ENCODE measurements at places on chromosomes 12 and 14.

GRCh38 chr14:87066221-87066817, 926.7 kb downstream of the GALC start:
- peak; percentile 17 for DNase-seq

GRCh38 chr14:34172550-34173368, 221.9 kb upstream of the EGLN3 start:
- DNase-seq = no peak

DNA sequence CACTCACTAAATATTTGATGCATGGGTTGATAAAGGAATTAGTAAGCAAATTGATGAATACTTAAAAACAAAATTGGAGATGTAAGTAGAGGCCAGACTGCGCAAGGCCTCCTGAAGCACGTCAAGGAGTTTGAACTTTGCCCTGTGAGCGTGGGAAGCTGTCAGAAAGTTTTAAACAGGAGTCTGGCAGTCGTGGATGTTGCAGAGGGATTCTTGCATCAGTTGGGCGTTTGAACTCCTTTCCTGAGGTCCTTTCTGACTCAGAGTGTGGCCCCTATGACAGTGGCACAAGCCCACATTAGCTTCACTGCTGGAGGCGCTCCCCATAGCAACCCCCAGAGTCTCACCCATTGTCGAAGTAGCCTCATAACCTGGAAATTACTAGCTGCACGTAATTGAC, 17.9 kb upstream of the IL22 start:
- no peak for DNase-seq

DNA sequence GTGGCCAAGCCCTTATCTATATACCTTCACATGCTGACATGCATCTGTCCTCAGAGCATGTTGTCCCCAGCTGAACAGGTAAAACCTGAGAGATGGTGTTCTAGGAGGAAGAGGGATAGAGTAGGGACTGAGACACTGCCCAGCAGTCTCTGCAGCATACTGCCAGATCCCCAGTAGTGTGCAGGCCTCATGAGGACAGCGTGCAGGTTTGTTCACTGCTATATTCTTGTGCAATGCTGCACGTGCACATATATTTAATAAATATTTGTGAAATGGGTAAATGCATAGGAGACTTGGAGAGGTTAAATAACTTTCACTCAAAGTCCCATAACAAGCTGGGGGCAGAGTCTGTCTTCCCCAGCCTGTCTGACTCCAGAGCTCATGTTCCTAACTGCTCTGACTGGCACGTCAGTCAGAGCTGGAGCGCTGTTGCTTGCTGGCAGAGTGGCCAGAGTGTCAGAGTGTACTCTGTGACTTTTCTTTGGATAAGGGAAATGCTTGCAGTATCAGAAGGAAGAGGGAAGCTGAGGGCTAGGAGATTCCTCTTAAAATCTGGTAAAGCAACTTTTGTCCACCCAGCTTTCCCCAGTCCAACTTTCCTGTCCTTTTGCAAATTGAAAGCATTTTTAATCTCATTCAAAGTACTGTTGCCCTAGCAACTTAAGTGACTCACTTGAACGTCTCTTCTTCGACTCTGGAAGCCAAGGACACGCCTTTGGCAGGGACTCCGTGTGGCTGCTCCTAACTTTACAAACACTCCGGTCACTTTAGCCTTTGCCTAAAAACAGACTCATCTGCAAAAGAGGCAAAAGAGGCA, 14.9 kb upstream of the POLR3B start:
- DNase-seq = no peak

DNA sequence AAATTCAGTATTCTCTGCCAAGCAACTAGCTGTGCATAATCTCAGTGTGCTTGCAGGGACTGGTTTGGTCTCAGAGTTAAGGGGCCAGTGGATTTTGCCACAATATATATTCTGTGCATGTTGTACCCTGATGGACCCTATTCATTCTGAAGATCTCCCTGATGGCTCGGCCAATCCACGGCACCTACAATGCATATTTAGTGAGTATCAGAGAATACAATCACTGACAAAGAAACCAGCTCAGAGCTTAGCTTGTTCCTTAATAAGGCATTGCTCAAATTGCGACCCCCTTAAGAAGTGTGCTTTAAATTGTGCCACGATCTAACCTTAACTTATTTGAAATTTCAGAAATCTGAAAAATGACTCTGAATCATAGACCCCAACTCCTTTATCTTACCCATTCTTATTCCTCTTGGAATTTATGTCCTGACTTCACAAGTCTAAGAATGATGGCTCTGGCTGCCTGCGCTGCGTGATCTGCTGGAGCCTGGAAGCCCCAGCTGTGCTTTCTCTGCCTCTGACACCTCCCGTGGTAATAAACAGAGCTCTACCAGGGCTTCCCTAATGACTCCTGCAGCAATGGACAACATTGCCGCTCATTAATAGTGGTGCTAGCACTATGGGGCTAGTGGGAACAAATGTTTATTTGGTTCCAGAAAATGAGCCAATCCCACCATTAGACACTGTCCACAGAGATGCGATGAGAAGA, 9.0 kb upstream of the DCAF4 start:
- no peak for DNase-seq

DNA sequence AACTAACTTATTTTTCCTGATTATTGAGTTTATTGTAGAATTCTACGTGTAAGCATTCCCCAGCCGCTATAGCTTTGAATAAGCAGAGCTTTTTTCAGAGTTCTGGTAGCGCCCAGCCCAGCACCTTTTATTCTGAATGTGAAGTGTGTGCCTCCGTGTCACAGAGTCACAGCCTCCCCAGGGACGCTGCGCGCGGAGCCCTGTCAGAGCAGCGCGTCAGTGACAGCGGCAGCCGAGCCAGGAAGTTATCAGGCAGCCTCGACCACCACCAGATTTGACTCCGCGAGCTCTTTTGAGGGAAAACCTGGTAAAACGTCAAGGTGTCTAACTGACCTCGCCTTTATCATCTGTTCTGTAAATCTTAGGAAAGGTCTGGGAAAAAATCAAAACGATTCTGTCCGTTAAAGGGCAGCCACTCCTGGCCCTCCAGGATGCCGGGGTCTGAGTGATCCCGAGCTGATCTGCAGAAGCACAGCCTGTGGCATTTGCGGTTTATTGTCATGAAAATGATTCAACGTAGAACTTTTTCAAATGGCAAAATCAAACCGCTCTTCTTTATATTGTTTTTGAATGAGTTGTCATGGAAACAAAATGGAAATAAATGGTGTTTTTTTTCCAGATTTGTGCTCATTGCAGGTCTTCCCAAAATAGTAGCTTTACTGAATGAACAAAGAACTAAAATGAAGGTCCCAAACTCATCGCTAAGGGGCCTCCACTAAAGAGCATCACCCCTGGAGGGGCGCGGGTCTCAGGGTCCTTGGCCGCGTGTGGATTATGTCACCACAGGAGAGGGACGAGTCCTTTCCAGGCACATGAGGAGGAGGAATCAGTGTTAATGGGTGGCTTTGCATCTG, 43.1 kb upstream of the MMP17 start:
- DNase-seq = no peak

DNA sequence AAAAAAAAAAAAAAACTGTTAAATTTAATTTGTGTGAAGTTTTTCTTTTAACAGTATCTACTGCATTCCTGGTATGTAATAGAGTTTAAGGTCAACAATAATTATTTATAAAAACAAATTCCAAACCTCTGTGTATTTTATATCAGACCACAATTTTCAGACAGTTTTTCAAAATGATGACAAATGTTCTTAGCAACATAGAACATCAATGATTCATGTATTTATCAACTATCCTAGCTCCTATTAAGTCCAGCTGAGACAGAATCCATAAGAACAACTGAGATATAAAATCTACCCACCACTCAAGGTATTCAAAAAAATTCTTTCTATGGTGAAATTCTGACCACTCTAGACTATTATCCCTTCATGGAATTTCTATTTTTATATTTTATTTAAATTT, 144.5 kb downstream of the EPS8 start:
- no peak for DNase-seq

DNA sequence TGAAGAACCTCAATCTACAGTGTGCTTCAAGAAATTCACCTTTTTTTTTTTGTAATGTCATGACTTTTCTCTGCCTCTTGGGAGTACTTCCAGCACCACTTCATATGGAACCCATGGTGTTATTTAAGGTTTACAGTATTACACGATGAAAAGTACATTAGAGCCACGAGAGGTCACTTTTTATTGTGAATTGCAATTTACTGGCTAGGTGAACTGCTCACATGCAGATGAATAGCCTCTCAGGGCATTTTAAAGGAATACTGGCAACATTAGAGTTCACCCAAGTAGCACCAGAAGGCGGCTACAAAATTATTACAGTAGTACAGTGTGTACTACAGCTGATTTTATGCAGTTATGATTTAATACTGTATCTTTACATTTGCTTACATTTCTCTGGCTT, 99.1 kb upstream of the PPP4R3A start:
- DNase-seq = no peak

DNA sequence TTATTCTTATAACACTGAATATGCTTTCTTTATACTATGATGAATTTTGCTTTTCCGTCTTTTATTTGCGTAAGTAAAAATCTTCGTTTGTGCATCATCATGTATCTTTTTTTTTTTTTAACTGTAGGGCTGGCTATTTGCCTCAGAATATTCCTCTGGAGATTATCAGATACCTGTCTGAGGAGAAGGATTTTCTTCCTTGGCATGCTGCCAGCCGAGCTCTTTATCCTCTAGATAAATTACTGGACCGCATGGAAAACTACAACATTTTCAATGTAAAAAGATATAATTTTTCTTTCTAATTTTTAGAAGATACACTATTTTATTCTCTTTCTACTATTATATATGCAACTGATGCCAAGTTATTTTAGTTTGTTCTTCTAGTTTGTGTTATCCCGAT, 346.6 kb downstream of the TRHDE start:
- no peak for DNase-seq

GRCh38 chr14:23483236-23483854, 13.8 kb downstream of the NGDN start:
- DNase-seq = peak; percentile 11

DNA sequence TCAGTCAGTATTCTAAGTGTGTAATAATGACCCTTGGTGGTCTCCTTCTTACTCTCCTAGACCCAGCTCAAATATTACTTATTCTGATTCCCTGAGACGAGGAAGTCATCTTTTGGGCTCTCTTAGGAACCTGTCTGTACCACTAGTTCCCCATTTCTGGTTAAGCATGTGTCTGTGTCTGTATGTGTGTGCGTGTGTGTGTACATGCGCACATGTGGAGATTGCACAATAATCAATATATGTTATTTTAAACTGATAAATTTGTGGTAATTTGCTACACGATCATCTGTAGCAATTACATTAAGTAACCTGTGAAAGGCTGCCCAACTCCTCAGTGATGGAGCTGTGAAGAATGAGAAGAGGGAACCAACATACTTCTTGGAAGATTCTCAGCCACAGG, 132.2 kb downstream of the ASCL4 start:
- no peak for DNase-seq

DNA sequence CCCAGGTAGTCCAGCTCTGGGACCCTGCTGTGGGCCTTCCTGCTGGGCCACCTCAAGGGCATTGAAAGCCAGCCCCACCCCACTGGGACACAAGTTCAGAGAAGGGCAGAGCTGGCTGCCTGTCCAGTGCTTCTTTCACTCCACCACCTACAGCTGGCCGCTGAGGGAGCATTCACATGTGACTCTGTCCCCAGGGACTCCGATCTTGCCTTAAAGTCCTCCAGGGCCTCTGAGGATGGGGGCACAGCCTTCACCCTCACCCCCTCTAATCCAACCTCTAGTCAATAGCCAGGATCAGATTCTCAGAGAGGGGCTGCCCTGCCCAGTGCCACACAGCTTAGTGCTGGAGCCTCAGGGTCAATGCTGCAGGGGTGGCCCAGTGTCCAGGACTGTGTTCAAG, 5.0 kb upstream of the CYP46A1 start:
- no peak for DNase-seq

- DNase-seq = no peak
These were observed 85.4 kb downstream of the C12orf50 start for GRCh38 chr12:87943762-87944161.

GRCh38 chr12:77609016-77609415, 221.7 kb upstream of the NAV3 start:
- no peak for DNase-seq

- DNase-seq = no peak
These were observed 10.2 kb upstream of the RNASE10 start for GRCh38 chr14:20494935-20495766.

DNA sequence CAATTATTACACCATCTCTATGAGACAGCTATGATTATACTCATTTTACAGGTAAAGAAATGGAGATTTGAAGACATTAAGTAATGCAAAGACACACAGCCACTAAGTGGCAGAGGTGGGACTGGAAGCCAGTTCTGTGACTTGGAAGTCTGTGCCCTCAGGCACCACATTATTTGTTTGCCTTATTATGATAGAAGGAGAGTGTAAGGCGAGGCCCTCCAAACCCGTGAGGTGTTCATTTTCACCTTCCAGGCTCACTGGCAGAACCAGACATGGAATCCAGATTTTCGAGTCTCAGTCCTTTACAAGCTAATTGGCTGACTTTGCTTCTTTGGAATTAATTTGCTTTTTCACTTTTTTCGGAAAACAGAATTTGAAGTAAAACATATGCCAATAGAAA, 107.9 kb downstream of the CAND1 start:
- no peak for DNase-seq

DNA sequence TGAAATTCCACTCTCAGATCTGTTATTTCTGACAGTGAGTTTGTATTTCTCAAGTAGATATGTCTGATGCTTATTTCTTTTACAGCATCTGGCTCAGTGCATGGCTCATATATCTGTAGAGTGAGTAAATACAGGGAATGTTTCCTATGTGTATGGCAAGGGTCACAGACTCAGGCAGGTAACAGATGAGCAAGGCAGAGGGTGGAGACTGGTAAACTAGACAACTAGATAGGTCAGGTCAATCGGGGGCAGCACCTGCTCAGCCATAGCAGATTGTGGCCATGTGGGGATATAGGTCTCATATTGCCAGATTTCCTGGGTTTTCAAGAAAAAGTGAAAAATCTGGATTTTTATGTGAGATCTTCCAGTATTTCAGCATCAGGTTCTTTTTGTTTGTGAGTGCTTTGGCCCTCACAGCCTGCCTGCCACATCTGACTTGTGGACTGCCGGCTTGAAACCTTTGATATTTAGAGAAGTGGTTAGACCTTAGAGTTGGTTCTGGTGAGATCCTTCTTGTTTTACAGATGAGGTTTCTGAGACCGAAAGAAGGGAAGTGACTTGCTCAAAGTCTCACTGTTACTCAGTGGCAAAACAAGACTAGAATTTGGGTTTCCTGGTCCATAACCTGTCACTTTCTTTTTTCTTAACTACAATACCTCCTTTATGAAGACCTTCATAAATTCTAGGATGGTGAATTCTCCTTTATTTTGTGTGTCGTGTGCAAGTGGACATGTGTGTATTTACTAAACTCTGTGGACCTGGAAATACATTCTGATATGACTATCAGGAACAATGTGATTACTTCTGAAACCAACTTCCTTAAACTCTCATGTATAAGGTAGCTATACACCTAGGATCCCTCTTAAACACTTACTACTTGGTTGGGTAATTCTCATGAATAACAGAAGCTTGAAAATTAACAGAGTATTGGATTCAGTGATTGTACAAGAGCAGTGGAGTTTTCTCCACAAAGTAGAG, 34.4 kb downstream of the PROX2 start:
- DNase-seq = no peak

- no peak for DNase-seq
These were observed 12.6 kb upstream of the WNT5B start for GRCh38 chr12:1616233-1617066.

- DNase-seq = no peak
These were observed 1.1 kb downstream of the LRP1 start for GRCh38 chr12:57129321-57129842.

- no peak for DNase-seq
These were observed 632.1 kb downstream of the SLC16A7 start for GRCh38 chr12:60227916-60228315.

Measured in NCI-H748 treated with DMSO at 0.1 percent for 48 hours (cell line).